ENCODE measurements at places on chromosomes 7 and 10. TPM values are rescaled to one million over a fixed set of nuclear protein-coding genes. Genes with fewer than 3 reads are reported as not detected.
A peak's percentile ranks its signal among the peaks of the same experiment; 100 is the strongest.

DNA sequence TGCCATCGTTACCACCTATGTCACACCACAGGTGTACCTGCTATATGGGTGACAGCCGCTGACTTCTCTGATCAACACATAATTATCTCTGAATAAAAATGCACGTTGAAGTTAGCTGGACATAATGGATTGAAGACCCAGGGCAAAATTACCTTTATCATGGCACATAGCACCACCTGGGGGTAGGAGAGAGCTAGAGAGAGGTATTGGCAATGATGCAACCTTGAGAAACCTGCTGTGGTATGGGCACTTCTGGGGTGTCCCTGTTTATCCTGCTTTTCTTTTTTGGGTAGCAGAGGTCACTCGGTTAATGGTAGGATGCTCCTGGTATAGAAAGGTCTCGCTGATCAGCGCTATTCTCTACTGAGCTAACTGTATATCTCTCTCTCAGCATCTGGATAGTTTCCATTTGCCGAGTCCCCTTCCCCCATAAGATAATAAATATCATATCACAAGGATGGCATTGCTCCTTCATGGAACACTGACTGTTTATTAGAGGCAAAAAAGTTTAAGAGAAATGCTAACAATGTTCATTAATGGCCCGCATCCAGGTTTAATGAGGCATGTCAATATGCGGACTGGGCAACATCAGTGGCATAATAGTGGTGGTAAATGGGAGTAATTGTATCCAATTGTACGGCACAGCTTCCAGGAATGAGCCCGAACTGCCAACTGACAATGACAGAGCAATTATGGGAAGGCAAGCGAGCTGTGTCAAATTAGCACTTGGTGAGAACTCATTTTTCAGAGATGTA, 323.1 kb downstream of the TFEC start:
- DNase-seq, result peak; percentile 42

GRCh38 chr10:130767116-130767730, 544.3 kb downstream of the TCERG1L start:
- DNase-seq, result no peak

The MLXIPL gene
- total RNA-seq, result under 0.01 TPM

GRCh38 chr7:139887992-139888481, 59.0 kb downstream of the TBXAS1 start:
- DNase-seq, result no peak

DNA sequence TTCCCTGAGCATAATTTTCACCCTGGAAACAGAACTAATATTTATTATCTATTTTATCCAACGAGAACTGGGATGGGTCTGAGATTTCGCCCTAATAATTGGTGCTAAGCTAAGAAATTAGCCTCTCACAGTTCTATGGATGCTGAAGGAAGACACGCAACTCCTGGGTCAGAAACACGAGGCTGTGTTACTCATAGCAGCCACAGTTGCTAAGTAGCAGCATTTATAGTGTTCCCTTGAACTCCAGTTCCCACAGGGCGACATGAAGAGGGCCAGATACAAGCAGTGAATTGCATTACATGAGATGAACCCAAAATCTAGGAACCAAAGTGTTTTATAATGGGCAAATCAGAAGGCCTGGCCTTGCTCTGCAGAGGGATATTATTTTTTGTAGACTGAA, 109.8 kb upstream of the AGR3 start:
- DNase-seq, result no peak

DNA sequence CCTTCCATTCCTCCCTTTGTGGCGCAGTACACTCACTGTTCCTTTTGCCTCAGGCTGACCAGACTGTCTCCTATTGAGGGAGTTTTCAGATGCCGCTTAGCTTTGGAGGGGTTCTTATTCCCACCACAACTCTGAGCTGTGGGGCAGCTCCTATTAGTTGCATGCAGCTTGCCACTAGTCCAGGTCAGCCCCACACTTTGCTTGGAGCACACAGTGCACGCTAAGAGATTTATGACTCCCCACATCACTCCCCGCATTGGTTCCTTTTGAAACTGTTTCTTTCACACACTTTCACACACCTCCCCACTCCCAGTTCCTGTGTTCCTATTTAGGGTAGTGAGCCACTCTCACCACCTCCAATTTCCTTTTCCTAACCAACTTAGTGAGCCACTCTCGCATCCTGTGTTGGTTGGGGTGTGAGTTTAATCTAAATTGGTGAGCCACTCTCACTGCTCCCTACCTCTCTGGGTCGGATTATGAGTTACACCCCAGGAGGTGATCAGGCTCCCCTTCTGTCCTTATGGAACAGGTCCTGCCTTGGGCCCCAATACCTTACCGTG, 10.4 kb upstream of the ZNF485 start:
- DNase-seq, result no peak

GRCh38 chr7:30880941-30881340, 30.7 kb upstream of the AQP1 start:
- DNase-seq, result no peak

- no peak for DNase-seq
Measured at GRCh38 chr10:31706464-31707092, 222.1 kb downstream of the ARHGAP12 start.

- DNase-seq, result peak; percentile 43
Measured at GRCh38 chr10:79304479-79305087, 42.7 kb upstream of the PPIF start.

- peak; percentile 1 for DNase-seq
Measured at GRCh38 chr10:83274088-83274487, 865.2 kb upstream of the GHITM start.

DNA sequence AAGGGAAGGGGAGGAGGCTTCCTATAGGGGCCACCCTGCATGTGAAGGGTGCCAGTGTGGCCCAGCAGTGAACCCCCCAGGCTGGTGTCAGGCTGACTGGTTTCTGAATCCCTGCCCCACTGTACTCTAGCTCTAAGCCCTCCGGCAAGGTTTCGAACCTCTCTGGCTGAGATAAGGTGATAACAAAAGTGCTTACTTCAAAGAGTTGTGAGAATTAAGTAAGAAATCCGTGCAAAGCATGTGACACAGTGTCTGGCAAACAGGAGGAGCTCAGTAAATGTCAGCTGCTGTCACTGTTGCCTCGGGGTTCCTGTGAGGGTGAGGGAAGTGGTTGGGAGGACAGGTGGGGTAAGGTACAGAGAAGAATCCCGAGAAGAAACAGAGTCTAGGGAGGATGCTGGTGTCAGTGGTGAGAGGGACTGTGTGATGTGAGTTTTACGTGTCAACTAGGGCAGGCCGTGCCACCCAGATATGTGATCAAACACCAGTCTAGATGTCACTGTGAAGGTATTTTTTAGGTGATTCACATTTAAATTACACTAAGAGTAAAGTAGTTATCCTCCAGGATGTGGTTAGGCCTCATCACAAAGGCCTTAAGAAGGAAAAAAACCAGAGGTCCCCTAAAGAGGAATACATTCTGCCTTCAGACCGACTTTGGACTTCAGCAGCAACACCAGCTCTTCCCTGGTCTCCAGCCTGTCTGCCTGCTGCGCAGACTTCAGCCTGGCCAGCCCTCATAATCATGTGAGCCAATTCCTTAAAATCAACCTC, 64.4 kb downstream of the BPGM start:
- peak; percentile 33 for DNase-seq

DNA sequence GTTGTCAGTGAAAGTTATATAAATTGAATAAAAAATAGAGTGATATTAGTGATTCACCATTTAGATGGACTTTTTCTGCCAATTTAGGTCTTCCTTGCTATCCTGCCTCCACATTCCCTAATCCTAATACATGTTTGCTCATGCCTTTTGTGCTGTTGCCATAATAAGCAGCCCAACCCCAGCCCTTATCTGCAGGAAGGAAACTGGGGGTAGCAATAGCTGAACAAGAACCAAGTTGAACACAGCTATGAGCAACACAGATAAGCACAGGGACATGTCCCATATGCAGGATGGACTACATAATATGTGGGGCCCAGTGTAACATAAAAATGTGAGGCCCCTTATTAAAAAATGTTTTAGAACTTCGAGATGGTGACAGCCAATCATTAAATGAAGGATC, 91.2 kb upstream of the AHR start:
- peak; percentile 96 for DNase-seq

The FKBP9 gene
- total RNA-seq, result 571 TPM

DNA sequence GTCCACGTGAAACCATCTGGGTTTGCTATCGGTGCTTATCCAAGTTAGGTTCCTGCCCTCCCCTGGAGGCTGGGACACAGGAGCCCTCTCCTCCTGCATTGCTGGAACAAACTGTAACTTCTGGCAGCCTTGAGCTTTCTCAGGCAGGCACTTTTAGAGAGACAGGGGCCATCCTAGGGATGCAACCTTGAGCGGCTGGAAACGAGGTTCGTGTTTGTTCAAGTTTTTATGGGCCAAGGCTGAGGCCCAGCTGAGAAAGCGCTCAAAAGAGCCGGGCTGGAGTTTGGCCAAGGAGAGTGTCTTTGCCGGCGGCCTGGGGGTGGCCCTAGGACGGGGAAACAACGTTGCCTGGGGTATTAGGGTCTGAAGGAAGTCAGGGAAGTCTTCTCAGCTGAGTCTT, 5.5 kb upstream of the MMD2 start:
- no peak for DNase-seq

GRCh38 chr10:71838264-71839211, 12.5 kb downstream of the PSAP start:
- DNase-seq, result peak; percentile 84

- peak; percentile 90 for DNase-seq
Measured at GRCh38 chr10:11793762-11794479, 29.2 kb upstream of the PROSER2 start.

The PHYHIPL gene
- not detected for total RNA-seq

The UCMA gene
- not detected for total RNA-seq

GRCh38 chr10:58070956-58071355, 196.7 kb downstream of the IPMK start:
- no peak for DNase-seq

GRCh38 chr10:118720685-118721538, 33.9 kb downstream of the CACUL1 start:
- peak; percentile 54 for DNase-seq

DNA sequence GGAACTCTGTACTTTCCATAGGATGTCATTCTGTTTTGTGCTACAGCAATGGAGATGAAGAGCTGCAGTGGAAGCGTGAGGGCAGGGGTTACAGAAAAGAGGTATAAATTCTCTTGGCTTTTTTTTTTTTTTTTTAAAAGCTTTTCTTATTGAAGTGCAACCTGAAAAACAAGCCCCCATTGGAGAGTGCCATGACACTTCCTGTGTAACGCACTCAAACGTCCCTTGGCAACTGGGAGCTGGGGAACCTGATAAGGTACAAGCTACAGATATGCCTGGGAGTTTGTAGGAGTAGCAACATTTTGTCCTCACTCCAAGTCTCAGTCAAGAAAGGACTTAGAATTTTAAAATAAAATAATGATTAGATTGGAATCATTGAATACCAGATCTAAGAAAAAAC, 512.1 kb downstream of the RPS24 start:
- DNase-seq, result no peak

DNA sequence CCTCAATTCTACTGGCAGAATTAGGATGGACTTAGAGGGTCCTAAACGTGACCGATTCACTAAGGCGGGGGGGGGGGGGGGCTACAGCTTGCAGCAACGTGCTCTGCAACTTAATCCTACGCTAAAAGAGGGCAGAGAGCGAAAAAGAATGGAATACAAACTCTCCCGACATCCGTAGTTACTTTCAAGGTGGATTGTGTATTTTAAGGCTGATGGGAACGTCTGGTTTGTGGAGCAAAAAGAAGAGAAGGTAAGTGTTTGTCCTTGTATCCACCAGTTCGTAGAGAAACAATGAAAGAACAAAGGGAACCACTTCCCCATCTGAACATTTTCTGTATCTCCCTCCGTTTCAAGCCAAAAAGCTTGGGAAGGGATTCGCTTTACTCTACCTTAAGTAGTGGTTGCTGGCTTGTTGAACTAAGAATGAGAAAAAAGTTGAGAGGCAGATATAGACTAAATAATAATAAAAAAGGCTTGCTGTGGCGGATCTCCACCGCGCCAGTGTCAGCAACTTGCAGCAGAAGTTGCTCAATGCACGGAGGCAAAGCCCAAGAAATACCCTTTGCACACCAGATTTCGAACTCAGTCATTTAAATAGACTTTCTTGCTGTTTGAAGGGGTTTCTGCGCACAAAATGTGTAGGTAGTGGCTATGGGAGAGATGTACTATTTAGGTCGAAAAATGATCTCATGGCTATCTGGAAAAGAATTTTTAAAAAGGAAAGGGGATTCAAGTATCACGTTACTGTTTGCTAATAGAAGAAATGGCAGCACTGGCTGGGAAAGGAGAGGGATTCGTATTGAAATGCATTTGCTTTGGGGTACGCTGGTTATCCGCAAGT, 736 bp downstream of the SKIDA1 start:
- DNase-seq, result peak; percentile 40

DNA sequence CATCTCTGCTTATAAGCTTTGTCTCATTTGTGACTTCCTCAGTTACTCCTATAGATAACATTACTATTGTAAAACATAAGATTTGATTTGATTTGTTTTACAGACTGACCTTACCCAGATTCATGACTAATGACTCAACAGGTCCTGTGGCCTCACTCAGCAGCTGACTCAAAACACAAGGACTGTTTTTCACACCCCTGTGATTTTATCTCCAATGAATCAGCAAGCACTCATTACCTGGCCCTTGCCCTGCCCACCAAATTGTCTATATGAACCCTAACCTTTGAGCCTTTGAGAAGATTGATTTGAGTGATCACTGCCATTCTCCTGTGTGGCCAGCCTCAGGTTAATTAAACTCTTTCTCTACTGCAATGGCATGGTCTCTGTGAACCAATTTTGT, 1064.6 kb upstream of the LRRTM3 start:
- peak; percentile 90 for DNase-seq

GRCh38 chr10:32684291-32684690, 238.4 kb downstream of the CCDC7 start:
- no peak for DNase-seq

- DNase-seq, result no peak
Measured at GRCh38 chr10:131050162-131050766, 261.3 kb downstream of the TCERG1L start.

GRCh38 chr7:39566023-39566921, at the start of gene YAE1:
YAE1 (plus strand) TSS chr7:39566404; CDS start chr7:39566419, 15 bp downstream.
- peak; percentile 55 for DNase-seq

The HPS1 gene
- 15.8 TPM for total RNA-seq

DNA sequence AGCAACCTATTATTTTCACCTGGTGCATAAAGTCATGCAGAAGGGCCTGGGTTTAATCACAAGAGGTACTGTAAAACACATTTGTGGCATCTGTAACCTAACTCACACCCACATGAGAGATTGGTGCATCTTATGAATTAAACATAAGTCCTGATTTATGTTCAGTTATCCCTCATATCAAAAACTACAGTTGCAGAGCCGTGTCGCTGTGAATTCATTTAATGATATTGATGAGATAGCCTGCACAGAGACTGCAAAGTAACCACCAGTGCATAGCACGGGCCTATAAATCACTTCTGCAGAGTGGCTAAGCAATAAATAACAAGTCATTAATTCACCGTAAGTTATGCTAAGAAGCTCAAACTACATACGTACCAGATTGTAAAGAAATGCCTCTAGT, 178.2 kb downstream of the RELN start:
- DNase-seq, result no peak

The PPP1R17 gene
- total RNA-seq, result not detected

The PRLHR gene
- total RNA-seq, result not detected

The GALNT17 gene
- not detected for total RNA-seq

GRCh38 chr10:77400033-77400432, 237.6 kb downstream of the KCNMA1 start:
- DNase-seq, result no peak

The ZC3HAV1L gene
- total RNA-seq, result 11.1 TPM

The ZP3 gene
- total RNA-seq, result 12.8 TPM

GRCh38 chr7:18780266-18780665, 284.7 kb downstream of the HDAC9 start:
- no peak for DNase-seq

Data from bronchial epithelial cell (primary cell).